ENCODE measurements at places on chromosomes 5 and 9. TPM values are rescaled to one million over a fixed set of nuclear protein-coding genes. Genes with fewer than 3 reads are reported as not detected.

Gene ASB6
- total RNA-seq, result 23.4 TPM

Gene LECT2
- not detected for total RNA-seq

Gene G3BP1
- 86.7 TPM for total RNA-seq

Gene ANKRD18B
- total RNA-seq, result not detected

Gene PCDHGC3
- 77.7 TPM for total RNA-seq

DNA sequence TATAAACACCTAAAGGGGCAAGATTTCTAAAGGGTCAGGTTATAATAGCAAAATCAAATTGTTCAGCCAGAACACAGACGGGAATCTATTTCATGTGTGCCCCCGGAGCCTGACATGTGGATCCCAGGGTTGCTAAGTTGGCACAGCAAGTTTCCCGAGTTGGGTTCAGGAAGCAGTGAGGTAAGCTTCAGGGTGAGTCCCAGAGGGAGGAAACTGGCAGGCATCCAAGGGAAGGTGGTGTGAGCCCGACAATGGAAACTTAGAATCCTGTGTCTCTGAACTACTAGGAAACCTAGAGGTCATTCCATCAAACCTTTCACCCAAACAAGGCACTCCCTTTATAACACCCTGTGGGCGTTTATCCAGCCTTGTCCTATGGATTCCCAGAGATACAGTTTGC, 98.4 kb downstream of the ADRB2 start:
- DNase-seq, result peak; percentile 15
- no peaks in the 10 kb centered on the region for H3K36me3 ChIP-seq
- H3K4me3 ChIP-seq, result no peak overlapping the region
- no peak overlapping the region for H3K27ac ChIP-seq
- H3K27me3 ChIP-seq, result no peaks in the 10 kb centered on the region
- no peaks in the 10 kb centered on the region for H3K4me1 ChIP-seq

- no peaks in the 10 kb centered on the region for H3K36me3 ChIP-seq
- DNase-seq, result no peak
- no peaks in the 10 kb centered on the region for H3K27me3 ChIP-seq
- no peak overlapping the region for H3K27ac ChIP-seq
Measured at GRCh38 chr9:76453785-76454184, 5.2 kb upstream of the GCNT1 start.

- H3K4me3 ChIP-seq, result no peak overlapping the region
- H3K36me3 ChIP-seq, result no peaks in the 10 kb centered on the region
- no peak overlapping the region for H3K27ac ChIP-seq
- DNase-seq, result no peak
Measured at GRCh38 chr5:60510049-60510448, 189.9 kb downstream of the DEPDC1B start.

DNA sequence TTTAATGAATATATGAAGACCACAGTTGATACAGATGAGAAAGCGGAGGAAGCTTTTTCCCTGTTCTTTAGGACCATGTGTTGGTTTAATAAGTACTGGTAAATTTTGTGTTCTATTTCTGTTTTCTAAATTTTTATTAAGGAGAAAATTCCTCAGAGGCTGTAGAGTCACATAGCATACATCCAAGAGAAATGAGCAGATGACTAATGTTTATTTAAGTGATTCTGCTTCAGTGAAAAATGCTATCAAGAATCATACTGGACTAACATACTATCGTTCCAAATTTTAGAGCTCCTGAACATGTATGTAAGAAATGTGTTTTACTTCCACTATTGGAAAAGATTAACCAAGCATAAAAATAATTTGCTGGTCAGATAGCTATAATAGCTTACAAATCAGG, 115.0 kb downstream of the KIAA1958 start:
- H3K36me3 ChIP-seq, result no peaks in the 10 kb centered on the region
- DNase-seq, result no peak
- no peak overlapping the region for H3K4me3 ChIP-seq
- H3K4me1 ChIP-seq, result no peaks in the 10 kb centered on the region
- no peak overlapping the region for H3K27ac ChIP-seq
- no peaks in the 10 kb centered on the region for H3K27me3 ChIP-seq

All from tibial nerve (tissue), 4 donors.